ENCODE measurements at places on chromosomes 6 and 20.

GRCh38 chr20:34980543-34981233 lies 25.0 kb downstream of the MYH7B start:
- no peak for DNase-seq

GRCh38 chr6:153618371-153619322 lies 420.4 kb upstream of the OPRM1 start:
- no peak for DNase-seq

GRCh38 chr20:62367633-62368391 lies 700 bp upstream of the LAMA5 start:
- DNase-seq, result no peak

DNA sequence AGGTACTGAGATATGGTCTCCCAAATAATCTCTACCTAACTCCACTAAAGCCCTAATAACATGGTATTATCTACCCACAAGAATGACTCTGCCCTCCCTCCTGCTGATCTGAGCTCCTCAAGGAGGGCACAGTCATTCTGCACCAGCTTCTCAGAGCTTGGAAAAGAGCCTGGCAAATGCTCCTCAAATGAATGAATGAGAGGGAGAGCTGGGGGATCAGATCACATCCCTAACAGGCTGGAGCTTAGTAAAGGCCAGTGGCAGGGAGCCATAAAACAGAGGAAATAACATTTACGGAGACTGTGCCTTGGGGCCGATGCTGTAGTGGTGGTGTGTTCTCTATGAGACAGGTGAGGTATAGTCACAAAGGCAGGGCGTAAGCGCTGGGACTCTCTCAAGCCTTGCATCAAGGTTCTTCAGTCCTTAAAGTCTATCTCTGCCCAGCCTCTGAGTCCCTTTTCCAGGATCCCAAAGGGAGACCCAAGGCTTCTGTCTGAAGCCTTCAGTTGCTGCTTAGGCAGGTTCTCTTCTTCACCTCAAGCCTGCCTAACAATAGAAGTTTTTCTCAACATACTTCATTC lies 7.2 kb upstream of the NNAT start:
- no peak for DNase-seq

DNA sequence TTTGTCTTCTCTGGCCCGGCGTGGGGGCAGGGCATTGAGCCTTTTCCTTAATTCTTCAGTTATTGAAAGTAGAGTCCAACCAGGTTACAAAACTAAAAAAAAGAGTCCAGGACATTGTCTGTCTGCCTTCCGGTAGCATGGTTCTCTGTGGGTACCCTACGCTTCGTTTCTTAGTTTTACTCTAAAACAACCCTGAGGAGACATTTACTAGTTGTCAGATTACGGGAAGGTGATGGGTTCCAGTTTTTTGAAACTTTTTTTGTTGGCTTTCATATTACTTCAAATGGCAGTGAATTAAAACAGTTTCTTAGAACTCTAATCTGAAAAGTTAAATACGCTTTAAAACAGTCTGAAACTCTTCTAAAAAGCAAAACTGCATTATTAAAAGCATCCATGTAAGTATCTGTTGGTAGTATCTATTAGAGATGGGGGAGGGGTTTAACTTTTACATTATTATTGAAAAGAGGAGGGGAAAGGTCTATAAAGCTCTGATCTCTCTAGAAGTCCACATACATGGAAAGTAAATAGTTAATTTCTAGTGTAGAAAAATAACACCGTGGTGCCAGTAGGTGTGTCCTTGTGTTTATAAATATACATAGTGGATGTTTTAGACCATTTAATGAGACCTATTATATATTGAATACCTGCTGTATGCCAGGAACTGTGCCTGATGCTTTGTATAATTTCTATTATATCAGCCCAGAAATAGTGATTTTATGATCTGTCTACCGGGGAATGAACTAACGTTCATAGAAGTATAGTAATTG lies 2.2 kb downstream of the BICRAL start:
- no peak for DNase-seq

- DNase-seq, result no peak
Observed at GRCh38 chr6:131038597-131039344, 24.3 kb downstream of the EPB41L2 start.

Data from vagina (tissue), 2 donors.